ENCODE measurements at places on chromosomes 3 and 15.

GRCh38 chr3:45568848-45569762 is 25.4 kb upstream of the LIMD1 start:
- no peak for DNase-seq

DNA sequence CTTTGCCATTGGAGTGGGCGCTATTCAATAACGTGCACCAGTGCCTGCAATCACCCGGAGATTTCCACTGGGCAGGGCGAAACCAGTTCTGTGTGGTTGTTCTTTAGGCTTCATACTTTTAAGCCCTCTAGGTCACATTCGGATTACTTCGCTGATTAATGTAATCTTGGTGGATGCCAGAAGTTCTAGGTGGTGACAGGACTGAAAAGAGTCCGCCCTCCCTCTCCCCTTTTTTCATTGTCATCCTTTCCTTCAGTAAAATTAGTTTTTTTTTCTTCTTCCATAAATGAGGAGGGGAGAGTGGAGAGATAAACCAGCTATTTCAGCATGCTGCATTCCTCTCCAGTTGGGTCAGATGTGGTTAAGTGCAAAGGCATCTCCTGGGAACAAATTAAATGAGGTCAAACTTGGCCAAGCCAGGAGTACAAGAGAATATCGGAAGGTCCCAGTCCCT is 2.3 kb upstream of the SLC2A2 start:
- DNase-seq = no peak

DNA sequence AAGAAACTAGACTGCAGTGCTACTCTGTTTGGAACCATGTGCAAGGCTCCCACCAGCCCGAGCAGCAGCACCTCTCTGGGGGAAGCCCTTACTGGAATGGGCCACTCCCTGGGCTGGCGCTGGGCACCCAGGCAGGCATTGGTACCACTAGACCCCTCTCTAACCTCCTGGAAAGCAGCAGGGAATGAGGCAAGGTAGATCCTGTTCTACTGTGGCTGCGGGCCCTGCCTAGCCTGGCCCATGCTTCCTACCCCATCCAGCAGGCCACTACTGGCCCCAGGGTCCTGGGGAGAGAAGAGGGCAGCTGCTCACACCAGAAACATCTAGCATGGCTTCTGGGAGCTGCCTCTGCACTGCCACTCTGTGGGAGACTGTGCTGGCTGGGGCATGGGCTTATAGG is 44.8 kb downstream of the MESD start:
- no peak for DNase-seq

GRCh38 chr3:85041001-85041400 is 82.2 kb downstream of the CADM2 start:
- DNase-seq = no peak

DNA sequence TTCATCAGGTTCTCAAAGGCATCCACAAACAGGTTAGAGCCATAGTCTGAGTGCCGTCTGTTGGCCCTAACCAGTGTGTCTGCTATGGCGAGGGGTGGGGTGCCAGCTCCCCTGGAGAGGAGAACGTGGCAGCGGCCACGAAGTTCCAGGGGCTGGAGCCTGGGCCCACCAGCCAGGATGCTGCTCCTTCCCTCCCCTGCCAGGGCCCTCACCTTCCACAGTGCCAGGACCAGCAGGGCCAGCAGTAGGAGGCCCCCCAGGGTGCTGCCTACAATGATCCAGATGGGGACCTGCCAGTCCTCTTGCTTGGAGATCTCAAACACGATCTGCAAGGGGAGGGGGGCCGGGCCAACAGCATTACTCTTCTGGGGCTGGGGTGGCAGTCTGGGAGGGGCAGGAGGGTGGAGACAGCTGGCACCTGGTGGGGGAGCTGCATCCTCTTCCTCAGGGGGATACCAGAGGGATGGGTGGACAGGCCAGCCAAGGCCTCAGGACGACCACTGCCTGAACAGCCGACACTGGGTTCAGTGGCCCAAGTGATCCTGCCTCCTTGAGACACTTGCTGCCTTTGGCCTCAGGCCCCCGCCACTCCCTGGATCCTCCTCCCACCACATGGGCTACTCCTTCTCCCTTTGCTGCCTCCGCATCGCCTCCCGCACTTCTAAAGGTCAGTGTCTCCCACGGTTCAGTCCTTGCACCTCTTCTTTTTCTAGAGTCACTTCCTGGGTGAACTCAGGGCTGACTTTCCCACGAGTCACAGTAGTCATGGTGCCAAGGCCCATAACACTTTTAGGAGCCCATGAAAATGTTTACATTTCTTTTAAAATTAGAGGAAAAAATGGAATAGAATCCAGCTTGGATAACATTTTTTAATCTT is 26.3 kb downstream of the FEM1B start:
- no peak for DNase-seq

GRCh38 chr15:72047020-72047419 is 70.9 kb downstream of the MYO9A start:
- DNase-seq = no peak

DNA sequence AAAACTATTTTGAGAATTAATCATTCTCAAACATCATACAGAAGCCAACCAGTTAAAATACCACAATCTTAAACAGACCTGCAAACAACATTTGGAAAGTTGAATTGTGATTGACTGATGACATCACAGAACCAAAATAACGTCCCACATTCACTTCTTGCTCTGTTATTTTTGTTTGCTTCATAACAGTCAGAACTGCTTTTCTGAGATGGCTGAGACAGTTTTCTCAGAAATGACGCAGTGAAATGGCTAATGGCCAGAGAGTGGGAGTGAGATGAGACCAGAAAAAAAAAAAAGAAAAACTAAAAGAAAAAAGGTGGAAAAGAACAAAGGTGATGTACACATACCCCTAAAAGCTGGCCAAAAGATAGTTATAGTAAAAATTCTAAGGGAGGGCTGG is 1061.2 kb downstream of the FHIT start:
- DNase-seq = no peak

GRCh38 chr15:80093854-80094418 is 34.5 kb downstream of the ZFAND6 start:
- DNase-seq = no peak

All from AML-193 (cell line).